ENCODE measurements at places on chromosomes 5 and 9.
A peak's percentile ranks its signal among the peaks of the same experiment; 100 is the strongest.

- H3K4me1 ChIP-seq, result peaks cover 21% of the 10 kb centered on the region
- no peaks in the 10 kb centered on the region for H3K27me3 ChIP-seq
- H3K36me3 ChIP-seq, result no peaks in the 10 kb centered on the region
- DNase-seq, result peak; percentile 89
Measured at GRCh38 chr5:36875790-36876298, 725 bp upstream of the NIPBL start.

DNA sequence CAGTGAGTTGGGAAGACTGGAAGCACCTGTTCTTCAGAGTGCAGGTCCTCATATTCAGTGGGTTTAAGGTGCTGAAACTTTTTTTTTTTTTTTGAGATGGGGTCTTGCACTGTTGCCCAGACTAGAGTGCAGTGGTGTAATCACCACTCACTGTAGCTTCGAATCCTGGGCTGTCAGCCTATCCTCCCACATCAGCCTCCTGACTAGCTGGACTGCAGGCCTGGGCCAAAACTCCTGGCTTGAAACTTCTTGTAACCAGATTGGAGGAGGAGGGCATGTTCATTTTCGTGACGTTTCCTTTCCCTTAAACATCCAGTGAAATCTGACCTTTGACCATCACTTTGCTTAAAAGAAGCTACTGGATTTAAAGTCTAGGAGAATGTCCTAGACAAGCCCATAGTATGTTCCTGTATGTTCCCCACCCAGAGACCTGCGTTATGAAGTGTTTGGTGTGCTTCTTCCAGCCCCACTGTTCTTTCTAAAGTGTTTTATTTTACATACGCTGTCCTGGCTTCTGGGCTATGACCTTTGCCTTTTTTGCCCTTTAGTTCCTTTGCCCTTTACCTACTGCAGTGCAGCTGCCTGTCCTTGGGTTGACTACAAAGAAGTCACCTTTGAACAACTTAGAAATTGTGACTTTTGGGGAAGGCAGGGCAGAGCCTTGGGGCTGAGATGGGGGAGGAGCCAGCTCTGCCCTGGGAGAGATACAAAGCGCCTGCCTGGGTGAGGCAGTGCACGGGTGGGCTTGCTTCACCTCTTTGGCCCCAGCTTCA is 18.4 kb downstream of the TENT4A start:
- H3K4me1 ChIP-seq, result peaks cover 42% of the 10 kb centered on the region
- no peaks in the 10 kb centered on the region for H3K27me3 ChIP-seq
- H3K4me3 ChIP-seq, result no peak overlapping the region
- peak overlapping the region; percentile 66 for H3K27ac ChIP-seq
- H3K36me3 ChIP-seq, result no peaks in the 10 kb centered on the region
- DNase-seq, result no peak

- no peaks in the 10 kb centered on the region for H3K27me3 ChIP-seq
- no peaks in the 10 kb centered on the region for H3K4me1 ChIP-seq
- H3K4me3 ChIP-seq, result no peak overlapping the region
- H3K36me3 ChIP-seq, result no peaks in the 10 kb centered on the region
Measured at GRCh38 chr9:95722141-95722540, 153.3 kb upstream of the ERCC6L2 start.

DNA sequence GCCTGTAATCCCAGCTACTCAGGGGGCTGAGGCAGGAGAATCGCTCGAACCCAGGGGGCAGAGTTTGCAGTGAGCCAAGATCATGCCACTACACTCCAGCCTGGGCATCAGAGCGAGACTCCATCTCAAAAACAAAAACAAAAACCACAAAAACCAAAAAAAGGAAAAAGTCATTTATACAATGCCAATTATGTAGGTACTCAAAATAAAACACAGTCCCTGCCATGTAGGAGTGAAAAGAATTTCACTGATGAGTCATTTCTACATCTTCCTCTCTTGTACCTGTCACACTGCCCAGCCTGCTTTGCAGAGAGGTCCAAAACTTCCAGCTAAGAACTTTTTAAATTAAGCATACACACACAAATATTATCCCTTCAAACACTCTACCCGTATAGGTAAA is 215.8 kb downstream of the EPB41L4A start:
- no peak overlapping the region for H3K4me3 ChIP-seq
- no peaks in the 10 kb centered on the region for H3K27me3 ChIP-seq
- no peaks in the 10 kb centered on the region for H3K4me1 ChIP-seq

- H3K27ac ChIP-seq, result no peak overlapping the region
- H3K4me3 ChIP-seq, result no peak overlapping the region
- H3K36me3 ChIP-seq, result no peaks in the 10 kb centered on the region
- DNase-seq, result no peak
- no peaks in the 10 kb centered on the region for H3K27me3 ChIP-seq
Measured at GRCh38 chr5:51599587-51599986, 216.3 kb downstream of the ISL1 start.

DNA sequence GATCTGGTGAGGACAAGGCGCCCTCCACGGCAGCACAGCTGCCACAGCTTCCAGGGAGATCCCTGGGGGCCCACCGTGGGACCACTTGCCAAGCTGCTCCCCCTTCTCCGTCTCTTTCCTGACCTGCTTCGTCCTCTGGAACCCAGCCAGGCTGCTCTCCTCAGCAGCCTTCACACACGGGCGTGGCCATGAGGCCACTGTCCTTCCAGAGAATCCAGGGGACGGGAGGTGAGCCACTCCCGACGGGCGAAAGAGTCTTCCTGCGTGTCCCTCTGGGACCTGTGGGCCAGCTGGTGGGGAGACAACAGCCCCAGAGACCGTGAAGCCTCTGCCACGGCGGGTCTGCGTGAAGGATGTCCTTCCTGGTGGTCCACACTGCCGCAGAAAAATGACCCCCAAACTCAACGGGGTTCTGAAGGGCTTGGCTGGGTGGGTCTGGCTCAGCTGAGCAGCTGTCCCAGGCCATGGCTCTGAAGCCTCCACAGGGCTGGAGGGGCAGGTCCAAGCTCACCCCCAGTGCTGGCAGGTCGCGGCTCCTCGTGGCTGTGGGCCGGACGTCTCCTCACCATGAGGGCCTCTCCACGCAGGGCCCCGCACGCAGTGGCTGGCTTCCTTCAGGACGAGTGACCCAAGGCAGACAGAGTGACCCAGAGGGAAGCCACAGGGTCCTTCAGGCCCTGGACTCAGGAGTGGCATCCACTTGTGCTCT is 47.4 kb upstream of the NKD2 start:
- no peak overlapping the region for H3K4me3 ChIP-seq
- no peak overlapping the region for H3K27ac ChIP-seq
- no peaks in the 10 kb centered on the region for H3K36me3 ChIP-seq
- no peak for DNase-seq
- no peaks in the 10 kb centered on the region for H3K27me3 ChIP-seq
- peaks cover 7% of the 10 kb centered on the region for H3K4me1 ChIP-seq

GRCh38 chr5:171984748-171985419 is 21.6 kb downstream of the FBXW11 start:
- no peak overlapping the region for H3K4me3 ChIP-seq
- no peaks in the 10 kb centered on the region for H3K36me3 ChIP-seq
- no peaks in the 10 kb centered on the region for H3K27me3 ChIP-seq
- no peak for DNase-seq

- peaks cover 6% of the 10 kb centered on the region for H3K4me1 ChIP-seq
- H3K4me3 ChIP-seq, result no peak overlapping the region
- no peaks in the 10 kb centered on the region for H3K36me3 ChIP-seq
- H3K27ac ChIP-seq, result no peak overlapping the region
Measured at GRCh38 chr9:20640331-20641187, 18.3 kb upstream of the MLLT3 start.

DNA sequence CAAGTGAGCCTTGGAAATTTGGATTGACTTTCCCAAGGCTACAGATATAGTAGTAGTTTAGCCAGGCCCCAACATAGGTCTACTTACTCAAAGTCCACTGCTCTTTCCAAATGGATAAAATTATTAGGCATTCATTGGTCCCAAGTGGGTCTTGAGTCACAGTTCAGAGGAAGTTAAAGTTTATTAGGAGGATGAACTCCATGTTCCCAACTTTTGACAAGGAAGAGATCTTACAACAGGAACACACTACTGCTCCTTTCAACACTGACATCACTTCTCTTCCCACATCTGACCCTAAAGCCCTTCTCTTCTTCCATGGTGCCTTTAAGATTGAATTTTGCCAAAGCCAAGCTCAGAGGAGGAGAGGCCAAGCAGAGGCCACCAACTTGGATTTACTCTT is 234.5 kb upstream of the TRIM32 start:
- H3K4me1 ChIP-seq, result peaks cover 8% of the 10 kb centered on the region
- H3K4me3 ChIP-seq, result no peak overlapping the region
- no peak overlapping the region for H3K27ac ChIP-seq

- H3K27me3 ChIP-seq, result peaks cover 3% of the 10 kb centered on the region
- H3K4me1 ChIP-seq, result no peaks in the 10 kb centered on the region
- no peak for DNase-seq
Measured at GRCh38 chr9:73213300-73213699, 61.6 kb downstream of the ANXA1 start.

- no peak overlapping the region for H3K27ac ChIP-seq
- no peaks in the 10 kb centered on the region for H3K36me3 ChIP-seq
Measured at GRCh38 chr5:105475401-105475800, 1912.8 kb upstream of the NUDT12 start.

DNA sequence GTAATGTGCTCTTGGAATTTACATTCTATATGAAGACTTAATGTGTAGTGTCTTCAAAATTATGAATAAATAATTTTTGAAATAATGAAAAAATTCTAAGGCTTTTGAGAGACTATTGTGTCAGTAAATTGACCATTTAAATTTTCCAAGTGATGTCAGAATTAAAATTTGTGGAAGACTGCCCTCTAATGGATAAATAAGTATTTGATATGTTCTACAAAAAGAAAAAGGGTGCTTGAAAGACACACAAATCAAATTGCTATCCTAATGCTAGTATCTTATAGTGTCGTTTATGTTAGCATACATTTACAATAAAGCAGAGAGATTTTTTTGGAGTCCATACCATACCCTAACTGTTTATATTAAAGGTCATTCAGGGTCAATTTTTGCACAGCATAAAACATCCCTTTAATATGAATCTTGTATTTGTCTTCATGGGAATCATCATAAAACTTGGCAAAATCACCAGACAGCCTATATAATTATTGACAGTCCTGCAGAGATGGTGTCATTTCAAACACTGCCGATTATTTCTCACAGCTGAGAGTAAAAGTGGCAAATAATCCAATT is 120.8 kb upstream of the SLC27A6 start:
- no peak overlapping the region for H3K4me3 ChIP-seq
- H3K4me1 ChIP-seq, result no peaks in the 10 kb centered on the region
- no peak for DNase-seq
- H3K27me3 ChIP-seq, result no peaks in the 10 kb centered on the region

DNA sequence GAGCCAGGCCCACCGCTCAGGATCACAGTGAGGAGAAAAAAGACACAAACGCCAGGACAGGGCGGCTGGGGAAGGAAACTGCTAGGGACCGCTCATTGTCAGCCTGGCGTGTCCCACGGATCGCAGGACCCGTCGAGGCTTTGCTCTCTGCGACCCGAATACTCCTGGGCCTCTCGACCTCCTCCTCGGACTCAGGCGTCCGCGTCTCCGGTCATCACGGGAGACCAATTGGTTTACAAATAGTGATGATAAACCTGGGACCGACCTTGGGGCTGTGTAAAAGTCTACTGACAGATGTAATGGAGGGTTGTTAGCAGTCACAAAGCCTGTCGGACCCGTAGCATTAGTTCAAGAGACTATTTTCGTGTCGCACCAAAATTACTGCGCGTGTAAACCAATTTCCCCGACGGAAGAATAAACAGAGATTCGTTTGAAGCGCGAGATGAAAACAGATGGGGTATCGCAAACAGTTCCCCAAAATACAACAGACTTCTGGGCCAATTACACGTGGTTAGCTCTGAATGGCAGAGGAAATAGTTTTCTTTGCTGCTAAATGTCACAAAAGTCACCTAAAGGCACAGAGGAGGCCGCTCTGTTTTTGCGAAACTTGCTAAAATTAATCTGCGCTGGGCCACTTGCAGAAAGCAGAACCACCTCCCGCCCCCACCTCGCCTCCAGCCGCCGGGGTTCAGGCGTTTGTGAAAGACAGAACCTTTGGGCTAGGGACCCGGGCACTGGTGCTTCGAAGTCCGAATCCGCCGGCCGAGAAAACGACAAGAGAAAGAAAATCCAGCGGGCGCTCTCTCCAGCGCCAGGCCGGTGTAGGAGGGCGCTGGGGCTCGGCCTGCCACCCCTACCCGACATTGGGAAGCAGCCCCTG is 67.6 kb downstream of the FOXD1 start:
- no peaks in the 10 kb centered on the region for H3K4me1 ChIP-seq
- DNase-seq, result no peak
- no peaks in the 10 kb centered on the region for H3K36me3 ChIP-seq
- no peak overlapping the region for H3K27ac ChIP-seq

- H3K27ac ChIP-seq, result no peak overlapping the region
- no peak for DNase-seq
- H3K4me1 ChIP-seq, result no peaks in the 10 kb centered on the region
- H3K27me3 ChIP-seq, result no peaks in the 10 kb centered on the region
- H3K4me3 ChIP-seq, result no peak overlapping the region
Measured at GRCh38 chr5:56914678-56915077, 5.3 kb downstream of the SETD9 start.

- H3K27ac ChIP-seq, result no peak overlapping the region
- H3K4me3 ChIP-seq, result no peak overlapping the region
- no peaks in the 10 kb centered on the region for H3K27me3 ChIP-seq
- no peak for DNase-seq
Measured at GRCh38 chr9:86703346-86703745, 244.0 kb downstream of the GAS1 start.

DNA sequence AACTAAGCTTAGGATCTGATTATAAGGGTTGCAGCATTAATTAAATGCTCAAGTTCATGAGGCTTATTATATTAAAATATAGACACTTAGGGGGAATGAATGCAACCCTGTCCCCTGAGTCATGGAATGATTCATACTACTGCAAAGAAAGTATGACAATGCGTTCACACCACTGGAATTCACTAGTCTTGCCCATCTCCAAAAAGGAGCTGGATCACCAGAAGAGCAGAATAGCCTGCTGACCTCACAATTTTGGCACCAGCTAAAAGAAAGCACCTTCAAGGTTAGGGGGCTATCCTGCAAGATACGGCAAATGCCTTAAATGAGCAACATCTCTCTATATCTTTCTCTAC is 32.0 kb upstream of the TMED7 start:
- peaks cover 8% of the 10 kb centered on the region for H3K4me1 ChIP-seq
- no peaks in the 10 kb centered on the region for H3K36me3 ChIP-seq
- no peaks in the 10 kb centered on the region for H3K27me3 ChIP-seq
- no peak overlapping the region for H3K27ac ChIP-seq
- no peak for DNase-seq
- H3K4me3 ChIP-seq, result no peak overlapping the region

- peaks cover 97% of the 10 kb centered on the region for H3K27me3 ChIP-seq
- peaks cover 6% of the 10 kb centered on the region for H3K4me1 ChIP-seq
- H3K27ac ChIP-seq, result no peak overlapping the region
- no peaks in the 10 kb centered on the region for H3K36me3 ChIP-seq
Measured at GRCh38 chr5:176743136-176743861, 67.1 kb upstream of the UNC5A start.

DNA sequence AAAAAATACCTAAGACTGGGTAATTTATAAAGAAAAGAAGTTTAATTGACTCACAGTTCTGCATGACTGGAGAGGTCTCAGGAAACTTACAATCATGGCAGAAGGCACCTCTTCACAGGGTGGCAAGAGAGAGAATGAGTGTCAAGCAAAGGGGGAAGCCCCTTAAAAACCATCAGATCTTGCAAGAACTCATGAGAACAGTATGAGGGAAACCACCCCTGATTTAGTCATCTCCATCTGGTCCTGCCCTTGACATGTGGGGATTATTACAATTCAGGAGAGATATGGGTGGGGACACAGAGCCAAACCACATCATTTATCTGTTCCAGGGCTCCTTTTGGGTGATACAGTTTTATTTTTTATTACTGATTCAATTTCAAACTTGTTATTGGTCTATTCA is 23.2 kb upstream of the ADAMTS16 start:
- no peak for DNase-seq
- no peaks in the 10 kb centered on the region for H3K4me1 ChIP-seq

GRCh38 chr5:158398360-158399201 is 539.6 kb upstream of the CLINT1 start:
- no peaks in the 10 kb centered on the region for H3K4me1 ChIP-seq
- no peak overlapping the region for H3K27ac ChIP-seq
- no peaks in the 10 kb centered on the region for H3K27me3 ChIP-seq
- no peaks in the 10 kb centered on the region for H3K36me3 ChIP-seq

Data from tibial artery (tissue), 4 donors.